Vagina (tissue), 2 donors: ENCODE measurements at places on chromosomes 7 and 10.

GRCh38 chr7:155913719-155914118, 101.5 kb upstream of the SHH start:
- no peak for DNase-seq

DNA sequence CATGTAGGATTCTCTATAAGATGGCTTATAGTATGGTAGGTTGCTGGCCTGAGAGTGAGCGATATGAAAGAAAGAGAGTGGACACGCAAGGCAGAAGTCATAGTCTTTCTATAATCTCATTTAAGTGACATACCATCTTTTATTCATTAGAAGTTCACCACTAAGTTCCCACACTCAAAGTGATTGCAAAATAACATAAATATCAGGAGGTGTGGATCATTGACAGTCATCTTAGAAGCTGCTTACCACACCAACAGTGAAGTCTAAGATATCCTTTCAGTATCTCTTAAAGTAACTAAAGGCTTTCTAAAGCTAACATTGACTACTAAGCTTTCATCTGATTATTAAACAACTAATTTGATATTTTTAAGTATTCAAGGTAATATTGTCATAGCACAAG, 36.9 kb upstream of the GNAI1 start:
- DNase-seq, result no peak

- no peak for DNase-seq
Observed at GRCh38 chr7:32250003-32250402, 179.8 kb upstream of the PDE1C start.

DNA sequence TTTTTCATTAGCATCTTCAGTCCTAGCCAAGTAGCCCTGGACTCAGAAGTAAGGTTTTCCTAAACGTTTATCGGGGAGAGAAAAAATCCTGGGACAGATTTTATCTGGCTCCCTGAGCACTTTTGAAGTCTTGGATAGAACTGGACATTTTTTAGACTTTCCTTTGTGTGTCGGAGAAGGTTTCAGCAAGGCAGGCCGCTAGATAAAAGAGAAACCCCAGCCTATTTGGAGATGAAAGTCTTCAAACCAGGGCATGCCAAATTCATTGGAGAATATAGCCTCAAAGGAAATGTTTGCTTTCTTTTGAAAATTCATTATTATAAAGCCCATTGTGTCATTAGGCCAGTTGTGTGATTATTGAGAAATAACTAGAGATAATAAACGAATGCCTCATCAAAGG, 228.1 kb downstream of the BAMBI start:
- DNase-seq, result no peak

- no peak for DNase-seq
Observed at GRCh38 chr7:90832726-90833125, 236.6 kb downstream of the CDK14 start.

DNA sequence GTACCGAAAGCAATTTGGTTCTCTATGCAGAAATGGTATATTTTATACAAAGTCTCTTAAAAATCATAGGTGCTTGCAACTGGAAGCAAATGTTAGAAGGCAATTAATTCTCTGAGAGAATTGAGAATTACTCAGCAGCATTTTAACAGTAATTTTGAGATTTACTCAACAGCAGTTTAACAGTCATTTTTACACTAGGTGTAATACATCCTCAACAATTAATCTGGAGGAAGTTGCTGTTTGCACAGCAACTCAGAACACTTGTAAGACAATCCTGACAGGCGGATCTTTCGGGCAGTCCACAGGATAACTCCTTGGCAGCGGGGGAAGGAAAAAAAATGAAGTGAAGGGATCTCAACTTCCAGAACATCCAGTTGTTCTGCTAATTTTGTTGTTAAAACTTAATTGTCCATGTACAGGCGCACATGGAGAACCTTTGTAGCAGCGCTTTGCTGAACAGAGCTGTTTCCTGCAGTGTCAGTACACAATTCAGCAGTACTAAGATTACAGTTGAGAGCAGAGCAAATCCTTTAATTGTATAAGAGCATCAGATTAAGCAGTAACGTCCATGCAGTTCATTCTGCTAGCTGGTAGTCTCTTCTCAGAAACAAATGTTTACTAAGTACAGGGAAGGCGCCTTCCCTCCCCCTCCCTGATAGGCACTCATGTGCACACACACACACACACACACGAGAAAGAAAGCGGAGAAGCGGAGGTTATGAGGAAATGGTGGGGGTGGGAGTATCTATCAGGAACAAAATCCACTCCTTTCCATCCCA, 43.8 kb downstream of the ENO4 start:
- DNase-seq, result no peak

- DNase-seq, result no peak
Observed at GRCh38 chr7:136941816-136942215, 73.4 kb downstream of the CHRM2 start.

DNA sequence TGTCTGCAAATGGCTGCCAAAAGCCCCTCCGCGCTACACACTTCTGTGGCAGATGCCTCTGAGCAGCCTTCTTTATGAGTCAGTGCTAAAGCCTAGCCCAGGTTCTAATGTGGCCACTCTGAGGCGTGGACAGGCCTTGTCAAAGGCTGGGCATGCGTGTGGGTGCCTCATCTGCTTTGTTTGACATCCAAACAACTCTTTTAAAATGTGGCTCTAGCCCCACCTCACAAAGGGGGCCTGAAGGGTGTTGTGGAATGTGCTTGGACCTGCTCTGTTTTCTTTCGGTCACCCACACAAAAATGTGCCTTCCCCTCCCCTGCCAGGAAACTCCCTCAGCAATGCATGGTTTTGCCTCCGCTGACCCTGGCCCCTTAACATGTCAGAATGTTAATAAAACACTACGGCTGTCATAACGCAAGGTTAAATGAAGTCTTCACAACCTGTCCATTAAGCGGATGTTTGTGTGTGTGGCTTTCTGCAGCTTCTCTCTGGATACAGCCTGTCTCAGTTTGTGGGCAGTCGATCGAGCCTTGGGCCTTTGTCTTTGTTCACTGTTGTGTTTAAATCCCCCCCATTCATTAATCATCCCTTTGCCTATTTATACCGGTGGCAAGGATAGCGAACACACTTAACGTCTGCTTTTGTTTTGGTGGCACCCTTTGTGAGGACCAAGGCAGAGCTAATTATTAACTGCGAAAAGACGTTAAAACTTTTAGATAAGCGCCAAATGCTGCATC, 718.9 kb downstream of the LRMDA start:
- no peak for DNase-seq

- DNase-seq, result no peak
Observed at GRCh38 chr10:5349362-5349761, 15.4 kb upstream of the UCN3 start.

- no peak for DNase-seq
Observed at GRCh38 chr7:130695840-130696239, 9.5 kb upstream of the TSGA13 start.

DNA sequence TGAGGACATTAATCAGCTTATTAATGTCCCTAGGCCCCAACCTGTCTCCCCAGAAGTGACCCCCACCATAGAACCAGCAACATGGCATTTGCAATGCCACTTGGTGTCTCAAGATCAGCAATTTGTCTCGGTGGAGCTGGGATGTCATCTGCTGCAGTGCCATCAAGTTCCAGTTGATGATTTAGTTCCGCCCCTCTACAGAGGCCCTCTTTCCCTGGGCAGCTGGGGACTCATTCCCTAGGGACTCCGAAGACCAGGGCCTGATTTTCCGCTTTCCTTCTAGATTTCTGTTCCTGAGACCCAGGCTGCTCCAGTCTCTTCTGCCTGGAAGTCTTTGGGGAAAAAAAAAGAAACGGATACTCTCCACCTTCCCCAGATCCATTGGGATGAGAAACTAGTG, 122.5 kb upstream of the NANOS1 start:
- no peak for DNase-seq

- no peak for DNase-seq
Observed at GRCh38 chr10:29736366-29737073, 101.7 kb upstream of the SVIL start.

GRCh38 chr10:30984563-30985328, 46.9 kb downstream of the ZNF438 start:
- DNase-seq, result no peak

DNA sequence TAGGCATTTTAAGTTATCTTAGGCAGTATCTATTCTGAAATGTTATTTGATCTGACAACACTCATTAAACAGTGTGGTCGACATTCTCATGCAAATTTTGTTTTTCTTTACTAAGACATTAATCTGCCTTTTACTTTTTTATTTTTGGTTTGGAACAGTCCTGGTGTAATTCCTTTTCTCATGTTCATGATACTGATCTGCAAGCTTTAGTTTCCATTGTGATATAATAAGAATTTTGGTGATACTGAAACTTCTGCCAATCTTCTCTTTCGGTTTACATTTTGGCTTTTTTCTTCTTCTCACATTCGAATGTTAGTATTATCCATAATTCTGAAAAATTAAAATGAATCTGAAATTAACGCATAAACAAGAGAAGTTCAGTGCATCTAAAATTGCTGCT, 281.9 kb upstream of the MTPN start:
- no peak for DNase-seq

DNA sequence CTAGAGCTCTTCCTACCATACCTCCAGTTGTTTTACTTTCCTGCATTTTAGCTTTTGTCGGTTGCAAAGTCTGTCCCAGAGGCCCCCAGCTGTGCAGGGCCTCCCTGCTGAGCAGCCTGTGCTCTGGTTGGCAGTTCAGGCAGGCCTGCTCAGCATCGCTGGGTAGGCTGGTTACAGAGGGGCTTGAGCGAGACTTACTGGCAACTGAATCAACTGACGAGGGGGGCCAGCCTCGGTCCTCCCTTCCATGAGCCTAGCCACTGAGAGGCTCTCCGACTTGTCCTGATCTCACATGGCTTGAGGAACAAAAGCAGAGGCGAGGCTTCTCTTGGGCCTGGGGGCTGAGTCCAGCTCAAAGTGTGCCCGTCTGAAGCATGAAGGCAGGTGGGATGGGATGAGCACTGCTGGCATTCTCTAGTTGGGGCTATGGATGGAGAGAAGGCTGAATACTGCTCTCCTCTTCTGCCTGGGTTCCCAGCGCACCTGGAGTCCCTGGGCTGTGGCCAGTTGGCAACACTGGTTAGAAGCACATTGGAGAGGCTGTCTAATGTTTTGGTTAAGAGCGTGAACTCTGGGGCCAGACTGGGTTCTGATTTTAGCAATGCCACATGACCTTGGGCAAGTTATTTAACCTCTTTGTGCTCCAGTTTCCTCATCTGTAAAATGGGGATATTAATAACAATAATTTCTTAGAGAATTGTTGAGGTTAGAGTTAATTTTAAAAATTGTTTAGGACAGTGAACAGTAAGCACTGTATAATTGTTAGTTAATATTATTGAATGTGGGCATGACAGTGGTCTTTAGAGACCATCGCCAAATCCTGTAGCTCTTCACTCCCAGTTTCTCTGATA, 6.9 kb upstream of the SFRP5 start:
- no peak for DNase-seq

- no peak for DNase-seq
Observed at GRCh38 chr7:2774935-2775334, 69.2 kb downstream of the GNA12 start.

DNA sequence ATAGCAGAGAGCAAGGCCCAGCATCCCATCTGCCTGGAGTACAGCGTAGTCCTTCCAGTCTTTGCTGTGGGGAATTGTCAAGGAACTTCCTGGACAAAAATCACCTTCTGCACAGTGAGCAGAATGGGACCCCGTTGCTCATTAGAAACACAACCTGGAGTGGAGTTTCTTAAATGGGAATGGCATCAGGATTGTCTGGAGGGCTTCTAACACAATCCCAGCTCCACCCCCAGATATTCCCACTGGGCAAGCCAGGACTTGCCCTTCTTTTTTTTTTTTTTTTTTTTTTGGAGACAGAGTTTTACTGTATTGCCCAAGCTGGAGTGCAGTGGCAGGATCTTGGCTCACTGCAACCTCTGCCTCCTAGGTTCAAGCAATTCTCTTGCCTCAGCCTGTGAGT, 356.4 kb downstream of the GALNT17 start:
- DNase-seq, result no peak

- no peak for DNase-seq
Observed at GRCh38 chr7:36683695-36684357, 40.5 kb downstream of the AOAH start.

DNA sequence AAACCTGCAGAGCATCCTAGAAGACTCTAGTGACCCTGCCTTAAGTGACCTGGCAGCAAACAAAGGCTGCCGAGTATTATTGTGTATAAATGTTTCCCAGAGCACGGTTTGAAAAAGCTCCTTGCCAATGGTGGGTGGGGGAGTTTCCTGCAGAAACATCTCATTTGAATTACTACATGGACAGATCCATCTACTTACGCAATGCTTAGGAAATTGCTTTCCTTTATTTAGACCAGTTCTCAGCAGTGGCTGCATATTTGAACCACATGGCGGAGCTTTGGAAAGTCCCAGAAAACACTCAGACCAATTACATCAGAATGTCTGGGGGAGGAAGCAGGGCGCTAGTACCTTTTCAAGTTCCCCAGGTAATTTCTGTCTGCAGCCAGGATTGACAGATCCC, 560.9 kb downstream of the SDK1 start:
- DNase-seq, result peak; percentile 92

GRCh38 chr10:123666318-123667236, at the start of gene GPR26:
TSS of gene GPR26 (plus strand) at chr10:123666355. CDS start at chr10:123666408, 53 bp downstream.
- DNase-seq, result no peak

DNA sequence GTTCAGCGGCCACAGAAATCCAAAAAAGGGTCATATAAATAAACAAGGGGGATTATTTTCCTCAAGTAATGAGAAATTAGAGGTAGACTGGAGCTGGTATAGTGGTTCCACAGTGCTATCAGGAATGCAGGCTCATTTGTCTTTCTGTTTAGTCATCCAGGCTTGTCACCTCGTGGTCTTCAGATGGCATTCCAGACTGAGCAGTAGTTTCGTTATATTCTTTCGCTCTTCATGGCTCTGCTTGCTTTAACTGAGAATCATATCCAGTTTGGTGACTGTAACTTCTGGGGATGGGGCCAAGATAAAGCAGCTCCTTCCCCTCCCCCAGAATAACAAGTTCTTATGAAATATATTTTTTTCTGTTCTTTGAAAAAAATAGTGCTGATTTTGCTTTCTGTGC, 9.5 kb downstream of the ANKIB1 start:
- DNase-seq, result no peak

DNA sequence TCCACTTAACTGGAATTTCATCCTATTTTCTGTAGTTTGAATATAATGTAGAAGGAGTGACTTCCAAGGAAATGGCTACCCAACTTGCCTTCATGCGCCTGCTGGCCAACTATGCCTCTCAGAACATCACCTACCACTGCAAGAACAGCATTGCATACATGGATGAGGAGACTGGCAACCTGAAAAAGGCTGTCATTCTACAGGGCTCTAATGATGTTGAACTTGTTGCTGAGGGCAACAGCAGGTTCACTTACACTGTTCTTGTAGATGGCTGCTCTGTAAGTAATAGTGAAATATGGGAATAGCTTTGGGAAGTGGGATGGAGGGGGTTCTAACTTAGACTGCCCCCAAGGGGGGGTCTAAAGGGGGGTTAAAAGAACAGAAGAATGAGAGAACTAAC, 34.5 kb downstream of the COL1A2 start:
- no peak for DNase-seq

DNA sequence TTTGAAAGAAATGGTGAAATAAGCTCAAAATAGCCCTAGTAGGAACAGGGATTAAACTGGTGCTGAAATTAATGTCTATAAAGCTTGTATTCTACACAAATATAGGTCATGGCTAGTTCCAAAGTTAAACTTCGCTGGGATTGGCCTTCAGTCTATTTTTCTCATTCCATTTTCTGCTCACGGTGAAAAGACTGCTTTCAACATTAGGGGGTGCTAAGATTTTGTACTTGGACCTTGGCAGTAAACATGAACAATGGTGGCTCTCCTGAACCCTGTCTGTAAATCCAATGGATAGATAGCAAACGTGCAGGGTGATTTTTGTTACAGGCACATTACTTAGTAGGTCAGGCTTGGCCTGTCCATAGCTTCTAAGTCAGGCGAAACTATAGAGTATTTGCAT, 36.0 kb upstream of the RSU1 start:
- DNase-seq, result no peak

- DNase-seq, result no peak
Observed at GRCh38 chr7:29968683-29969395, 20.8 kb downstream of the SCRN1 start.
